Fibroblast of skin of abdomen (primary cell): ENCODE measurements at places on chromosomes 13 and 19.
A peak's percentile ranks its signal among the peaks of the same experiment; 100 is the strongest.

GRCh38 chr13:51475727-51476501 lies 23.1 kb upstream of the INTS6 start:
- DNase-seq = peak; percentile 35

GRCh38 chr13:59211606-59212005 lies 952.1 kb downstream of the DIAPH3 start:
- no peak for DNase-seq

DNA sequence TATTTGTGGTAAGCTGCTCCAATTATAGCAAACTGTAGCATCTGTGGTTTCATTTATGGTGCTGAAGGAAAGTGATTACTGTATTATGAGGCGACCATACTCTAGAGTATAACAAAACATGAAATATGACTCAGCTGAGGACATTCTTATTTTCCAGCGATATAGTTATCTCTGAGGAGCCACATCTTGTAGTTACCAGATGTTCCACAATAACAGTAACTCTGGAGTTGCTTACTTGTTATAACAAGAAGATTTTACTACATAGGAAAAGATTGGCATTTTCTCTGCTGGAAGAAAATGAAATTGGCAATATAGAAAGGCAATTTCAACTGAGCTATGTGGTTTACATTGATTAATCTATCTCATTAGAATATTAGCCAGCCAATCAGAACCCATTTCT lies 1634.2 kb downstream of the PCDH9 start:
- peak; percentile 48 for DNase-seq

- peak; percentile 100 for DNase-seq
Observed at GRCh38 chr19:15418579-15419412, at the start of gene AKAP8L. Gene AKAP8L (minus strand): TSS chr19:15418988. CDS start chr19:15418923, 65 bp downstream.

GRCh38 chr13:36310417-36311108 lies 12.9 kb upstream of the CCDC169 start:
- no peak for DNase-seq

DNA sequence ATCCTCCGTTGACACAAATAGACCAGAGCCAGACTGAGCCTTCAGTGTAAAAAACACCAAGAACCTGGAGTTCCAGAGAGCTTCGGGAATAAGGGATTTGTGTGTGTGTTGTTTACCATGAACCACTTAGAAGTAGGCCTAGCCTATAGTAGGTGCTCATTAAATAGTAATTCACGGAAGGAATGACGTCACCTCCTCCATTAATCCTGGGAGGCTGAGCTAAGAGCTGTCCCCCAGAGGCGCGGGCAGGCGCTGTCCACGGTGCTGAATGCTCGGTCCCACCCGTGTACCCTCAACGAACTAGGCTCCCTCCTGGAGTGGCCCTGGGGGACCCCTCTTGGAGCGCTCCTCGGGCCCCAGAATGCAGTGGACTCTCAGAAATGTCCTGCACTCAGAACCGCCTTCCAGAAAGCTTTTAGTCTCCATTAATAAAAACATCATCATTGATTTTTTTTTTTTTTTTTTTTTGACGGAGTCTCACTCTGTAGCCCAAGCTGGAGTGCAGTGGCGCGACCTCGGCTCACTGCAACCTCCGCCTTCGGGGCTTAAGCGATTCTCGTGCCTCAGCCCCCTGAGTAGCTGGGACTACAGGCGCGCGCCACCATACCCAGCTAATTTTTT lies 6.5 kb downstream of the UNC13A start:
- DNase-seq = peak; percentile 31

GRCh38 chr13:26998292-26998691 lies 173.3 kb downstream of the USP12 start:
- DNase-seq = no peak

DNA sequence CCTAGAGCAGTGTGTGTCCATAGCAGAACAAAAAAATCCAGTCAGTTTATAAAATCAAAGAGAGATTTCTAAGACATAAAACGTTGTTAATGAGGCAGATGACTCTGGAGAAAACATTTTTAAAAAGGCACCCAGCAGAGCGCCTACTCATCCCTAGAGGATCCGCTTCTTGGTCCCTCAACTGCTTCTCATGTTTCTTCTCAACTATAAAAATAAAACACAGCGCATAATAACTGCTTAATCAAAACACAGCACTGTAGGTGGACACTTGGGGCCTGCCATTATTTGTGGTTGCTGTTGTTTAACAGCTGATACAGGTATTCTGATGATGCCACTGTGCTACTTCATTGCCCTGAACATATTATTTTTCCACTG lies 347.9 kb downstream of the FGF9 start:
- no peak for DNase-seq

DNA sequence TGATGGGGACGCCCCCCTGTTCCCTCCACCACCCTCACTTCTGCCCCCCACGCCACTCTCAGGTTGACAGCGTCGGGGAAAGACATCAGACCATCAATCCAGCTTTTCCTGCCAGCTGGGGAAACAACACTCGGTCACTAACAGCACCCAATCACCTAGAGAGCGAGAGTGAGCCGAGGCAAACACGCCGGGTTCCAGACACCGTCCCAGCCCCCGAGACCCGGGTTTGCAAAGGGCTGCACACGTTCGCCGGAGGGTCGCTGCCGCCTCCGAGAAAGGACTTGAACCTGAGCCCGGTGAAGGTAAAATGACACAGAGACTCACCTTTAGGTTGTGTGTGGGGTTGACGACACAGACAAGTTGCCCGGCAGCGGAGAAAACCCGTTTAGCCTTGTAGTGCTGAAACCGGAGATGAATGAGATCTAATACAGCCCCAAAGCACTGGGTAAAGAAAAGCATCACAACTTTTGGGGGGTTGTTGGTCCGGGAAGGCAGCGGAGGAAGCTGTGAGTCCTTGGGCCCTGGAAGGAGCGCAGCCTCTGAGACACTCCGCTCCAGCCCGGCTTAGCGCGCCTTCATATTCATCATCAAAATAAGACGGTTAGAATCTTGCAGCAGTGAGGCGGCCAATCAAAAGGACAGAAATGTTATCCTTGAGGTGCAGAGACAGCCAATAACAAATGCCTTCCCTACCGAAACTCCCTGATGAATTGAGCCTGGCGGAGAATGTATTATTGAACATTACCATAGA lies at the start of gene SIAH3:
SIAH3 (minus strand) TSS at position 583 of the 751 bp plus-strand sequence; CDS start at position 459, 124 bp downstream.
- peak; percentile 62 for DNase-seq

- no peak for DNase-seq
Observed at GRCh38 chr19:4640247-4641000, 1.1 kb downstream of the TNFAIP8L1 start.
